ENCODE measurements at places on chromosomes 2 and 18.

- DNase-seq = no peak
These were observed 416.8 kb downstream of the FIGN start for GRCh38 chr2:163319006-163319405.

GRCh38 chr2:211033765-211034164 is 477.4 kb downstream of the CPS1 start:
- DNase-seq = no peak

DNA sequence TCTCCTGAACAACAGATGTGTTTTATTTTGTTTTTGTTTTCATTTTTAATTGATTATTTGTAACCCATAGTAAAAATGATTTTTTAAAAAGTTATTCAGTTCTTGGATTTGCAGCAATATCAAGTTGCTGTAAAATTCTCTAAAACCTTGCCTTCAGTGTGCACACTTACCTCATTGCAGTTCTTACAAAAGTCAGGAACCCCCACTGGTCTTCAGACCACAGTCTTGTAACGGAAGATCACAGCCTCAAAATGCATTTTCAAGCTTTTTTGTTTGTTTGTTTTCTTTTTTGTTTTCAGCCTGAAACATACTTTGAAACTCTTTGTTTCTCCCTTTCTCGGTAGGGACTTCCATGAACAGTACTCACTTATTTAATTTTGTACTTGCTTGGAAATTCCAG is 1012.8 kb upstream of the GYPC start:
- DNase-seq = no peak

DNA sequence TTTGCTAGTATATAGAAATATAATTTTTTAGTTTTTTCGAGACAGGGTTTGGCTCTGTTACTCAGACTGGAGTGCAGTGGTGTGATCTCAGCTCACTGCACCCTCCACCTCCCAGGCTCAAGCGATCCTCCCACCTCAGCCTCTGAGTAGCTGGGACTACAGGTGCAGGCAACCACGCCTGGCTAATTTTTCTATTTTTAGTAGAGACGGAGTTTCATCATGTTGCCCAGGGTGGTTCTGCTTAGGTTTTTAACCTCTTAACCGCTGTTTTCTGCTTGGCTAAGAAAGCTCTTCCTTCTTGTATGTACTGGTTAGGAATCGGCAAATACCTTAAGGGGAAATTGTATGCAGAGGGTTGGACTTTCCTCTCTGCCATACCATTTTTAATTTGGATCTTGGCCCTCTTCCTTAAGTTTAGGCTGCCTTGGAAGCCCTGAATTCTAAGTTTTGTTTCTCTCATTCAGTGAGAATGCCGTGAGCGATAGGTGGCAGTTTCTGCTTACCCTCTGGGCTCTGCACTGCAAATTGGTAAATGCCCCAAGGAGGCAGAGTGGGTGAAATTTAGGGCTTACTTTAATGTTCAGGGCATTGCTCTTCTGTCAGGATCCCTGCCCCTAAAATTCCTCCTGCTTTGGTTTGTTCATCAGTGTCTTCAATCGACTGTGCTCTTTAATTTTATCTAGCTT is 32.3 kb downstream of the EML6 start:
- DNase-seq = no peak

DNA sequence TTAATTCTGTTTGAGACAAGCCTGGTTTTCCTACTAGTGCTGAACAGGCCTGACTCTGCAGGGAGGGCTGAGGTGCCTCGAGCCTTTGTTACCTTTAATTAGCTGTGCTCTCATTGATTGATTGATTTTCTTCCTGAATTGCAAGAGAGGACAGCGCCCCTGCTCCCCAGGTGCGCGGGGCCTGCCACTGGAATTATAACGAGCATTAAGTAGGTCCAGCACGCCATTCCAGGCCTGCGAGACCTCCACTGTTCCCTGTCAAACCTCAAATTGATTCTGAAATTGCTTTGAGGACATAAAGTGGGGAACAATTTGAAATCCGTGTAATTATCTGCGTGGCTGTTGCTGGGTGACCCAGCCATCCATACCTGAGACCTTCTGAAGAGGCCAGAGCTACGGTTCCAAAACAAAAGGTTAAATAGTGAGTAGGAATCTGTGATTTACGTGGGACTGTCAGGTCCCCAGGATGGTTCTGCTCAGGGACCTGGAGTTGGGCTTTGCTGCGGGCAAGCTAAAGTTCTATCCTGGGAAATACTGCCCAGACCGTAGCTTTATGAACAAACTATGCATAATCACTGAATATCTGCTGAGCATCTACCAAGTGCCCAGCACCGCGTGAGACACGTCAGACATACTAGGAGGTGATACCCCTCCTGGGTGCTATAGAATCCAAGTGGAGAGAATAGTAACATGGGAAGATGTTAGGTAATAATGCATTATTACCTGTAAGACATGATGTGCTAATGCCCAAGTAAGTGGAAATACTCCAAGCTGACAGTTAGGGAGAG is 104.1 kb downstream of the ZBTB7C start:
- no peak for DNase-seq

- no peak for DNase-seq
These were observed 190.4 kb upstream of the CCDC150 start for GRCh38 chr2:196449083-196449482.

- no peak for DNase-seq
These were observed 18.4 kb upstream of the VIT start for GRCh38 chr2:36677996-36678605.

- DNase-seq = no peak
These were observed 99.5 kb downstream of the TAF4B start for GRCh38 chr18:26325771-26326170.
